Activated CD8-positive, alpha-beta T cell treated with anti-CD3 and anti-CD28 coated beads for 36 hours (primary cell): ENCODE measurements at places on chromosomes 5 and 9. TPM values are rescaled to one million over a fixed set of nuclear protein-coding genes. Genes with fewer than 3 reads are reported as not detected.

GRCh38 chr9:37167456-37168047 lies 47.2 kb downstream of the ZCCHC7 start:
- no peak for DNase-seq
- H3K27me3 ChIP-seq, result no peaks in the 10 kb centered on the region
- H3K36me3 ChIP-seq, result peaks cover 60% of the 10 kb centered on the region
- H3K4me3 ChIP-seq, result no peak overlapping the region

DNA sequence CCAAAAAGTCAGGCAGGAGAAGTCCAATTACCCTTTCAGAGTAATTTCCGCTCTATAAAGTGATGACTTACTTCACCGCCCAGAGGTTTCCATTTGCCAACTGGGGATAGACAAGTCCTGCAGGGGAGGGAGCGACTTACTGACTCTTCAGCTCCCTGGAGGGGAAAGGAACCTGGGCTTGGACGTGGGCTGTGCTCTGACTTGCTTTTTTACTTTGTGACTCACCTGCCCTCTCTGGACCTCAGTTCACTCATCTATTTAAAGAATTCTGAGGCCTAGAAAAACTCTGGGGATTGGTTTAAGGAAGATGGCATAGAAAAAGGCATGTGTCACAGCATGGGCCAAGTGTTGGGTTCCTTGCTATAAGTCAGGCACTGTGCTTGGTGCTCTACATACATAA lies 180.4 kb upstream of the TRIM32 start:
- peaks cover 2% of the 10 kb centered on the region for H3K36me3 ChIP-seq
- H3K27me3 ChIP-seq, result no peaks in the 10 kb centered on the region
- no peak overlapping the region for H3K27ac ChIP-seq
- H3K4me1 ChIP-seq, result no peaks in the 10 kb centered on the region
- no peak for DNase-seq

DNA sequence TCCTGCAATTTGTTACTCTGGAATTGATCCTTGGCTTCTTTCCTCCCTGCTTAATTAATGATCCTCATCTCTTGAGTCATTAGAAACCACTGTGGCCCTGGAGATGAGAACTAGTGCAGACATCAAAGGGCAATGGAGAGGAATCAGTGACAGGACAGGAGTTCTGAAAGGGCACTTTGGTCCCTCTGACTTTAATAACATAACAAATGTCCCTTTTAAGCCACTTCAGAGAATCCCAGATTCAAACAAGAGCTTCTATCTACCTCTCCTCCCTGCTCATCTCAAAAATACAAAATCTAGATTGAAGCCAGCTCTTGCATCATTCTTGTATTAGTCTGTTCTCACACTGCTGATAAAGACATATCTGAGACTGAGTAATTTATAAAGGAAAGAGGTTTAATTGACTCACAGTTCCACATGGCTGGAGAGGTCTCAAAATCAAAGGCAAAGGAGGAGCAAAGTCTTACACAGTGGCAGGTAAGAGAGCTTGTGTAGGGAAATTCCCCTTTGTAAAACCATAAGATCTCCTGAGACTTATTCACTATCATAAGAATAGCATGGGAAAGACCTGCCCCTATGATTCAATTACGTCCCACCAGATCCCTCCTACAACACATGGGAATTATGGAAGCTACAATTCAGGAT lies 139.1 kb downstream of the PLPPR1 start:
- no peaks in the 10 kb centered on the region for H3K36me3 ChIP-seq
- no peak for DNase-seq
- no peaks in the 10 kb centered on the region for H3K4me1 ChIP-seq
- H3K27ac ChIP-seq, result no peak overlapping the region
- no peak overlapping the region for H3K4me3 ChIP-seq

PLAC8L1 gene
- total RNA-seq, result not detected

- H3K4me1 ChIP-seq, result no peaks in the 10 kb centered on the region
- no peak overlapping the region for H3K27ac ChIP-seq
- H3K27me3 ChIP-seq, result peaks cover 16% of the 10 kb centered on the region
- no peak overlapping the region for H3K4me3 ChIP-seq
- no peak for DNase-seq
- no peaks in the 10 kb centered on the region for H3K36me3 ChIP-seq
These were observed 34.7 kb downstream of the EFNA5 start for GRCh38 chr5:107636068-107636467.

DNA sequence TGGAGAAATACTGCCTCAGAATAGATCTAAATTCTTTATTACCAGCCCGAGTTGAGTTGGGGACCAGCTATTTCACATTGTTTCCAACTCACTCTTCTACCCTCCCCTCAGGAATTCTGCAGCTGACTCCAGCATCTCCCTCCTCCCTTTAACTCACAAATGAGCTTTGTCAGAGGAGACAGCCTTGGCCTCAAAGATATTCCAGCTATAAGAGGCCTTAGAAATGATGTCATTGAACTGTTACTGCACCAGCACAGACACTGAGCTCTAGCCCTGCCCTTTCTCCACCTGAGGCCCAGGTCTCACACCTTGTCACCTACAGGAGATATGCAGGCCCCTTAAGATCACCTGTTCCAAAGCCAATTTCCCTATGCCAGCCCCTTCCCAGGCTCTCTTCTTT lies 78.4 kb upstream of the ATP10B start:
- no peaks in the 10 kb centered on the region for H3K36me3 ChIP-seq
- no peak overlapping the region for H3K4me3 ChIP-seq
- no peaks in the 10 kb centered on the region for H3K4me1 ChIP-seq
- no peaks in the 10 kb centered on the region for H3K27me3 ChIP-seq
- DNase-seq, result no peak

C1QTNF3 gene
- total RNA-seq, result 1.3 TPM

GRCh38 chr5:151079838-151080612 lies 809 bp downstream of the TNIP1 start:
- H3K27me3 ChIP-seq, result no peaks in the 10 kb centered on the region
- peak overlapping the region; percentile 85 for H3K4me3 ChIP-seq
- peaks cover 54% of the 10 kb centered on the region for H3K36me3 ChIP-seq
- DNase-seq, result peak; percentile 52
- H3K4me1 ChIP-seq, result peaks cover 77% of the 10 kb centered on the region
- H3K27ac ChIP-seq, result peak overlapping the region; percentile 96

PCDHB11 gene
- not detected for total RNA-seq

MEIKIN gene
- total RNA-seq, result not detected

DNA sequence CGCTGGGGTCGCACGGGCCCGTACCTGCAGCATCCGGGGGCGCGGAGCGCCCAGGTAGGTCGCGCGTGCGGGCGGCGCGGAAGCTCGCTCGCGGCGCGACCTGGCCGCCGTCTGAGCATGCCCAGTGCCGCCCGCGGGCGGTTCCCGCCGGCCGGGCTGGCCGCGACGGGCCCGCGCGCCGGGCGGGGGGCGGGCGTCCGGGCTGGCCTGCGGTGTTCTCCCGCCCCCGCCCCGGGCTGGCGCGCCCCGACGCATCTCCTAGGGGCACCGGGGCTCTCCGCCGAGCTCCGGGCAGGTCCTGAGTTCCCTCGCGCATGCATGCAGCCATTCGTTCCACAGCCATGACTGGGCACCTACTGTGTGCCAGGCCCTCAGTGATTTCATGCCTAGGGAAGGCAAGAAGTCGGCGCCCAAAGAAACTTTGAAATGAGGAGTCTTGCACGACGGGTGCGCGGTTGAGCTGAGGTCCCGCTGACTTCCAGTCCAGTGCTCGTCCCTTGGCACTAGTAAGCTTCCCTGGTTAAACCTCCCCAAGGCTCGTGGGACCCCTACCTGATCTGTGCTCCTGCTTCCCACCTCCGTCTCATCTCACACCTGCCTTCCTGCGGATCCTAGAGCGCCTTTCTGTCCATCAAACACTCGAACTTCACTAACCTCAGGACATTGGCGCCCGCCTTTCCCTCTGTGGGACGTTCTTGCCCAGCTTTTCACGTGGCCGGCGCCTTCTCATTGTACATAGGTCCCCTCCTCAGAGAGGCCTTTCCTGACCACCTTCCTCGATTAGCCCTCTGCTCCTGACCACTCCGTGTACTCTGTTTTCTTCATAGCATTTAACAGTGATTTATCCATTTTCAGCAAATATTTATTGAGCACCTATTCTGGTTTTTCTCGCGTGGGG lies at the start of gene PTPN3:
Gene PTPN3, minus strand, starts transcription at position 113 of the 898 bp plus-strand sequence. CDS start 34,873 bp downstream, outside the sequence.
- H3K4me3 ChIP-seq, result peak within 1 kb of the TSS; percentile 12
- peaks cover 46% of the 10 kb centered on the region for H3K27me3 ChIP-seq
- DNase-seq, result no peak
- H3K27ac ChIP-seq, result no peak within 1 kb of the TSS

DNA sequence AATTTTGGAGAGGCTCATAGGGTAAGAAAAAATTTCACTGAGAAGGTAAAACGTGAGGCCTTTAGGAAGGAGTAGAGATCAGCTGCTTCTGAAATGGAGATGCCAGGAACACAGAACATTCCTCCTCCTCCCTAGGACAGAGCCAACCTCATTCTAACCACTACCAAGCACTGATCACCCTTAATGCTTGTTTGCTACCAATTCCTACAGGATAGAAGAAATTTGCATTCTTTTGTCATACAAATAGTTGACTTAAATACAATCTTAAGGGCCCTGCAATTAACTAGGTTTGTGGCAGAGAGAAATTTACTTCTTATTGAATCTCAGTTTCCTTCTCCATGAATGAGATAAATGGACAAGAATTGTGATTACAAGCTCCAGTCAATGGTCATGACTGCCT lies 780.2 kb upstream of the WWC1 start:
- no peaks in the 10 kb centered on the region for H3K27me3 ChIP-seq
- no peak for DNase-seq
- H3K36me3 ChIP-seq, result no peaks in the 10 kb centered on the region
- no peaks in the 10 kb centered on the region for H3K4me1 ChIP-seq

DNA sequence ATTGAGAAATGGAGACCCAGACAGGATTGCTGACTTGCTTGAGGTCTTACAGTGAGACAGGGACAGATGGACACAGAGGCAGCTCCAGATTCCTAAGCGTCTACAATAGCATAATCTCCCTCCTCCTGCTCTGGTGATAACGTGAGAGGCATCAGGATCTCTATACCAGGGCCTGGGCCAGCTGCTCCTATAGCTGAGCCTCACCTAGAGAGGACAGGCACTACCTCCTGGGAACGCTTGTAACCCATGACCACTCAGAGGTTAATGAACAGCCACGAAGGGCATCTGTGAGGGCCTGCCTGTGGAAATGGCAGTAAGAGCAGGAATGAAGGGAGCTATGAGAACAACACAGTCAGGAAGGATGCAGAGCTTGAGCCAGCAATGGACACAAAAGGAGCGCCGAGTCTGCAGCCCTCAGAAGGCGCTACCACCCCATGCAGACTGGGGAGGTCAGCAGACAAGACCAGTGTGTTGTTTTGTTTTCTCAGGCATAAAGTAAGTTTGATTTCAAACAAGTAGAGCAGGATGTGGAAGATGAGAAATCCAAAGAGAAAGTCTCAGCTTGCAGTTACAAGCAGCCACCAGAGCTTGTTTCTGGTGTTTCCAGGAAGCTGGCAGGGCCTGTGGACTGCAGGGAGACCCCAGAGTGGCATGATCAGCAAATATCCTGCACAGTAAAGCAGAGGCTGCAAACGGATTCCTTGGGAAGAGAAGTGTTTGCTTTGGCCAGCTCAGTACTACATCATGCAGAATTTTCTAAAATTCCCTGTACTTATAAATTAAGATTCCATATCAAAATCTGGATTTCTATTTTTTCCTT lies 17.4 kb downstream of the ANKS6 start:
- no peak for DNase-seq
- H3K27ac ChIP-seq, result no peak overlapping the region
- H3K36me3 ChIP-seq, result peaks cover 4% of the 10 kb centered on the region
- no peak overlapping the region for H3K4me3 ChIP-seq

DNA sequence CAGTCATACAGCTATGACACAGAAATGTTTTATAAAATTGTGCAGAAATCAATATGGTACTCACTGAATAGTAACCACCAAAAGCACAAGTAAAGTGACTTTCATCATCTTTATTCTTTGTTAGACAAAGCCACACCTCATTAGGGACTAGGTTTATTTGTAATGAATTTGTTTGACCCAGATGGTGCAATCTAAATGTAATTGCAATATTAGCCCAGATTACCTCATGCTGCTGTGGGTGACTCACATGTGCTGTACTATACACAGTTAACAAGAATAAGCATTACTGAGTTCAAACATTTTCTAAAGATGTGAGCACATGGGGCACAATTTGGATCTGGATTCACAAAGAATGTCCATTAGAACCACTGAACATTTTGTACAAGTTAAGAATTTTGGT lies 759.3 kb upstream of the TYRP1 start:
- H3K27ac ChIP-seq, result no peak overlapping the region
- no peaks in the 10 kb centered on the region for H3K36me3 ChIP-seq
- no peak overlapping the region for H3K4me3 ChIP-seq
- no peak for DNase-seq
- no peaks in the 10 kb centered on the region for H3K27me3 ChIP-seq
- no peaks in the 10 kb centered on the region for H3K4me1 ChIP-seq
